ENCODE measurements at places on chromosomes 4 and X.

DNA sequence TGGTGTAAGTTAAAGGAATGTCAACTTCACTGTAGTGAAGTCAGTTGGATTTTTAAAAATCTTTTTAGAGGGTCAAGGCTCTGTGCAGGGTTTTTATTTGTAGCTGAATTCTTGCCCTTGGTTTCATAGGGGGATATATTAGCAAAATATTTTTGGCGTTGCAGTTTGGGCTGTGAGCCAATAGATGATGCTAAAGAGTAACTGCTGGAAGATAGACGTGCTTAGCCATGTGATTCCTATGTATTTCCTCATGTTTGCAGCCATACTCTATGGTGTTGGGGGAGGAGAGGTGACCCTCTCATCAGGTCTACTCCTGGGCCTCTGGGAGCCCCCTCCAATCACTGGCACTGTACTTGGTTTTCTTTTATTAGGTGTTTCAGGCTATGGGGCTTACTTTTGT, 246.7 kb upstream of the ARHGAP24 start:
- no peak for DNase-seq

DNA sequence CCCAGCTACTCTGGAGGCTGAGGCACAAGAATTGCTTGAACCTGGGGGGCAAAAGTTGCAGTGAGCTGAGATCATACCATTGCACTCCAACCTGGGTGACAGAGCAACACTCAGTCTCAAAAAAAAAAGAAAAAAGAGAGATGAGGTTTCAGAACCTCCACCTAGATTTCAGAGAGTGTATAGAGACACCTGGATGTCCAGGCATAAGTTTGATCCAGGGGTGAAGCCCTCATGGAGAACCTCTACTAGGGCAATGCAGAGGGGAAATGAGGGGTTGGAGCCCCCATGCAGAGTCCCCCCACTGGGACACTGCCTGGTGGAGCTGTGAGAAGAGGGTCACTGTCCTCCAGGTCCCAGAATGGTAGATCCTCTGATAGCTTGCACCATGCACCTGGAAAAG, 92.8 kb upstream of the HSD17B10 start:
- no peak for DNase-seq

- DNase-seq, result no peak
Observed at GRCh38 chr4:84894621-84895020, 71.9 kb downstream of the WDFY3 start.

- DNase-seq, result no peak
Observed at GRCh38 chr4:152165846-152166245, 370.0 kb downstream of the FBXW7 start.

Data from dorsolateral prefrontal cortex (tissue), 122 donors.